ENCODE measurements at places on chromosomes 5 and 9. TPM values are rescaled to one million over a fixed set of nuclear protein-coding genes. Genes with fewer than 3 reads are reported as not detected.

CDH10 gene
- total RNA-seq: not detected

SAPCD2 gene
- total RNA-seq: 0.42 TPM

SLC6A7 gene
- 0.19 TPM for total RNA-seq

FBP2 gene
- not detected for total RNA-seq

ZFAND5 gene
- total RNA-seq: 175 TPM

C5orf58 gene
- not detected for total RNA-seq

SPAAR gene
- total RNA-seq: 2.5 TPM

ADAMTSL1 gene
- total RNA-seq: 26.7 TPM

PDE6A gene
- not detected for total RNA-seq

INSL4 gene
- not detected for total RNA-seq

C9orf50 gene
- not detected for total RNA-seq

CDC20B gene
- not detected for total RNA-seq

PTPDC1 gene
- 13.7 TPM for total RNA-seq

ABLIM3 gene
- 31.4 TPM for total RNA-seq

SV2C gene
- 0.05 TPM for total RNA-seq

HEXB gene
- total RNA-seq: 156 TPM

Measured in posterior vena cava (tissue), 2 donors.